NCI-H1436 (cell line): ENCODE measurements at places on chromosomes 5 and 9.

DNA sequence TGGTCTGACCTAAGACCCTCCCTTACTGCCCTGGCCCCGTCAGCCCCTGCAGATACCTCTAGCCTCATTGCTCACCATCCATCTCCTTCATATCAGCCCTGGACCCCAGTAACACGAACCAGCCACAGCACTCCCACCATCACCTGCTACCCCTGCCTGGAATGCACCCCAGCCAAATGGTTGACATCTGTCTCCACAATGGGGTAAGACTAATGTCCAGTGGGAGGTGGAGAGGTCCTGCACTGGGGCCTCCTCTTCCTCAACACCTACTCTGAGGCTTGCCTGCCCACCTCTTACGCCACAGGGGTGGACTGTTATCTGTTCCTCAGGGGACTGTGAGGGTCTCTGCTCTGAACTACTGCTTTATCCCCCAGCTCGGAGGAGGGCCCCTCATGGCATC is 12.1 kb downstream of the CSF2 start:
- no peak for DNase-seq

- no peak for DNase-seq
Measured at GRCh38 chr5:141494761-141495452, 6.0 kb downstream of the PCDHGC5 start.

DNA sequence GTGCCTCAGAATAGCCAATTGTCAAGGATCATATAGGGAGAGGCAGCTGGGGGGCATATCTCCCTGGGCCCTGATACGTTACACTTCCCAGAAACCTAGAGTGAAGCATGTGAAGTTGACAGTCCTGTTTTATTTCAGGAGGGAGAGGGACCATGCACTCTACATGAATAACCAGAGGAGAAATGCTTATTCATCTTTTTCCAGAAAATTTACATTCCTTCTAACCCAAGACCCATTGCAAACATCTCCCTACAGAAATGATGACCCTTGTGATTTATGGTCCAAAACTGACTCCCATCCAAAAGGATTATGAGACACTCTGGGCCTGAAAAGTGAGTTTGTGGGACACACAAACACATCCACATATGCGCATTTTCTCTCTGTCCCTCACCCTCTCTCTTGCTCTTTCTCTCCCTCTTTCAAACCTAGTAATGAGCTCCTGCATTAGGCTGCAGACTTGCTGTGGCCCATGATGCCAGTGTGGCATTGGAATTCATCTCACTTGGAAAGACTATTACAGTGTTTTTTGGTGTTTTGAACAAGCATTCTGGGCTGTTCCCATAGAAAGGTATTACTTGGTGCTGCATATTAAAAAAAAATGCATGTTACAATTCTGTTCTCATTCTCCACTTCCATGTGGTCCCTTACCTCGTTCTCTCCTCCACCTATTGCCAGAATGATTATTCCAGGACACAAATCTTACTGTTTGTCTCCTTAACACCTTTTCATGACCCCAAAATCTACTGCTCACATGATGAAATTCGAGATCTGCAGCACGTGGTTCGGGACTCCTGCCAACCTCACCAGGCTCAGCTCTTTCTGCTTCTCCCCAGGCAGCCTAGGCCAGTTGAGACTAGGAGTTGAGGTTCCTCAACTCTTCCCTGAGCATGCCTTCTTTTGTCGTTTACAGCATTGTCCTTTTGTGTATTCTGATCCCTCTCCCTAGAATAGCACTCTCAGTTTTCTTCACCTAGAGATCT is 451.3 kb upstream of the KLF4 start:
- no peak for DNase-seq

DNA sequence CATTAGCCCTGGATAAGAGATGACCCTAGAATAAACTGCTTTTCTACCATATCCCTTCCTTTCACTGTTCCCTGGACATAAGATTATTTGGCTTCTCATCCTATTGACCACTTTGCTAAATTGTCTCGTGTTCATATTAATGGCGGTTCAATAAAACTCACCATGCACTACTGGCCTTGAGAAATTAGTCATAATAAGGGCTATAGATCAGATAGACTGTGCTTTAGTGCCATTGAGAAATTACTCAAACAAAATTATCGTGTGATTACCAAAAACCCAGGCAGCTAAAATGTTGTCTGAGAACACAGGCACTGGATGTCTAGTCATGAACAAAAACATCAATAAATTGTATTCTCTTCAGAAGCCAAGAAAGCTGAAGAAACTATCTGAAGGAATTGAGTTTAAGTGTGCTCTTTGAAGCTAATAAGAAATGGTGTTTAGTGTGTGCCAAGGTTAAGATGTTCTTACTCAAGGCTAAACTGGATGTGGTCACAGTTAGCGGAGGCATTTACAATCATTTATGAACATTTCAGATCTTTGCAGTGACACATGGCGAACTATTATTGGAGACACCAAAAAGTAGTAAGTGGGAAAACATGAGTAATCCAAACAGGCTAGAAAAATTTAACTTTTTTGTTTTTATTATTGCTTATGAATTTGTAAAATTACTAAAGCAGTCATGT is 460.4 kb upstream of the RORB start:
- no peak for DNase-seq

GRCh38 chr5:88678770-88679381 is 204.1 kb downstream of the MEF2C start:
- no peak for DNase-seq

GRCh38 chr9:107597743-107598217 is 108.2 kb upstream of the KLF4 start:
- DNase-seq = no peak

- DNase-seq = no peak
Measured at GRCh38 chr5:1105350-1106265, 6.3 kb downstream of the SLC12A7 start.

- DNase-seq = no peak
Measured at GRCh38 chr5:33649549-33650482, 209.1 kb downstream of the TARS1 start.
